ENCODE measurements at places on chromosomes 6 and 20.

DNA sequence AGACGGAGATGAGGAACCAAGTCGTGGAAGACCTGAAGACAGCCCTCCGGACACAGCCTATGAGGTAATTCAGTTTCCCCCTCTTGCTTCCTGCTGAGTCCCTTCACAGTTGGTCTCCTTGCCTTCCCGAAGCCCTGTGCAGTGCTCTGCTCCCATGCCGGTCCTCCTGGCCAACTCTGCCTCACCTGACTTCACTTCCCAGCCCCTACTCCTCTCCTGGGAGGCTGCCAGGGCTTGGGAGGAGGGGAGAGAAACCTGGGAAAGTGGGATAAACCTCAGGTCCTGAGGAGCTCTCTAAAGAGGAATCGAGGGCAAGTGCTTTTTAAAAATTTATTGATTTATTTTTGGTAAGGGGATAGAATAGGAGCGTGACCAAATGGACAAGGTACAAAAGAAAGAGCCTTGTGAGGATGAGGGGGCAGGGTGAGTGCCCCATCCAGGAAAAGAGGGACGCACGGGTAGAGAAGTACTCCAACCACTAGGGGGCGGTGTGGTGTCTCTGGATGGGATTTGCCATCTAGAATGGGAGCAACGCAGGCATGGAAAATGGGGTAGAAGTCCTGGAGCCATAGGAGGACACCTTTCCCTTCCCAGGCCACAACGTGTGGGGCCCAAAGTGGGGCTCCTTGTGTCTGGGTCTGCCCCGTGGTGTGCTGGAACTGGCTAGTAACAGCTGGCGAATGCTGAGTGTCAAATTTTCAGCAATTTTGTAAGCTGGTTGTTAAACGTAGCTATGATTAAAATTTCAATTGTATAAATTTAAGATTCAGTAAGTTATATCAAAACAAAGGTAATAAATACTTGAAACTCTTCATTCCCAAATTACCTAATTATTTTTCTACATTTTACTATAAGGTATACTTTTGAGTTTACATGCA is 69.0 kb downstream of the MOCS1 start:
- DNase-seq, result peak; percentile 47

- no peak for DNase-seq
These were observed 54.4 kb upstream of the COL10A1 start for GRCh38 chr6:116180375-116180774.

DNA sequence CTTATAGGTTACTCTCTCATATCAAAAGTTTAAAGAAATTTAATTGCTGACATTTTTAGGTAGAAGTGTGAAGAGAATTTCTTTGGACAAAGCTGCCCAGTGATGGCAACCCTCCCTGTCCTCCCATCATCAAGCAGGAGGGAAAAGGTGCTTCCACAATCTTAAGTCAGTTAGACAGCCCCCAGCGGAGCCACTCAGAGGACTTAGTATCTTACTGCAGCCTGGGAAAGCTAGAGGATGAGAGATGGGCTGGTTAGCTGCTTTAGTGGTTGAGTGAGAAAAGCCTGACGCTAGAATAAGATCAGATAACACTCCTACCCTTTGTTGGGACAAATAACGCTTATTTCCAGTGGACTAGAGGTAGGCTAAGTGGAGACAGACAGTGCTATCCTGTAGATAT is 227.1 kb downstream of the RFPL4B start:
- no peak for DNase-seq

- DNase-seq, result no peak
These were observed 1643.9 kb downstream of the HACE1 start for GRCh38 chr6:103215847-103216246.

DNA sequence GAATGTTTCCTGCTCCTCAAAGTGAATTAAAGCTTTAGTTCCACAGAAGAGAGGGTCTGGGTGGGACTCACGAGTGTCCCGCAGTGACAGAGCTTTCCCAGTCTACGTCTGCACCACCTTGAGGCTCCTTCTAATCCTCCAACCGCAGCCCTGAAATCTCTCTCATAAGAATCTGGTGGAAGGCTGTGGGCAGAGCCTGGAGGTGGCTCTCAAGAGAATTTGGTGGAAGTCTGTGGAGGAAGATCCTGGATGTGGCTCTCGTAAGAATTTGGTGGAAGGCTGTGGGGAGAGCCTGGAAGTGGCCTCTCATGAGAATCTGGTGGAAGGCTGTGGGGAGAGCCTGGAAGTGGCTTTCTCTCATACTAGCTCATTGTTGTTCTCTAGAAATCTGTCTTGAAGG is 13.8 kb upstream of the DUSP22 start:
- DNase-seq, result no peak

GRCh38 chr6:45687570-45687969 is 309.8 kb upstream of the SUPT3H start:
- DNase-seq, result no peak

GRCh38 chr6:74932232-74932888 is 273.5 kb downstream of the COL12A1 start:
- no peak for DNase-seq

DNA sequence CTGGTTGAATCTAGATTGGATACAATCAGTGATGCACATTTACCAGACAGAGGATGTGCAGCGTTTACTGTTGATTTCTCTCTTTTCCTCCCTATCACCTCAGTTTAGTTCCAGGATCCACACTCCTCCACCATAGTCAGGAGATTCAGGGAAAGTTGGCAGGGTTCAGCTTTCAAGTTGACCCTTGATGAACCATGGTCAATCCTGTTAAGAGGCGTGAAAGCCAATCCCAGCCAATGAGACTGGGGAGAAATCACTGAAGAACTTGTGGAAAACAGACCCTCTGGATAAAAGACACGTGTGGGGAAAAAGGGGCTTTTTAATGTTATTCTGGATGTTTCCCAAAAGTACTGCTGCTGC is 19.2 kb upstream of the SCP2D1 start:
- DNase-seq, result no peak

- no peak for DNase-seq
These were observed 129.0 kb upstream of the FOXQ1 start for GRCh38 chr6:1182722-1183521.

GRCh38 chr20:19832875-19833274 is 74.8 kb downstream of the RIN2 start:
- DNase-seq, result peak; percentile 30

- peak; percentile 45 for DNase-seq
These were observed 934 bp downstream of the KCNK5 start for GRCh38 chr6:39228111-39228971.

- no peak for DNase-seq
These were observed 29.0 kb downstream of the DAAM2 start for GRCh38 chr6:39821046-39821740.

- DNase-seq, result peak; percentile 83
These were observed 48.1 kb downstream of the CHMP4B start for GRCh38 chr20:33859157-33859695.

- no peak for DNase-seq
These were observed 28.7 kb downstream of the GNAS start for GRCh38 chr20:58880994-58881752.

- no peak for DNase-seq
These were observed 391.8 kb upstream of the MMS22L start for GRCh38 chr6:97674802-97675201.

DNA sequence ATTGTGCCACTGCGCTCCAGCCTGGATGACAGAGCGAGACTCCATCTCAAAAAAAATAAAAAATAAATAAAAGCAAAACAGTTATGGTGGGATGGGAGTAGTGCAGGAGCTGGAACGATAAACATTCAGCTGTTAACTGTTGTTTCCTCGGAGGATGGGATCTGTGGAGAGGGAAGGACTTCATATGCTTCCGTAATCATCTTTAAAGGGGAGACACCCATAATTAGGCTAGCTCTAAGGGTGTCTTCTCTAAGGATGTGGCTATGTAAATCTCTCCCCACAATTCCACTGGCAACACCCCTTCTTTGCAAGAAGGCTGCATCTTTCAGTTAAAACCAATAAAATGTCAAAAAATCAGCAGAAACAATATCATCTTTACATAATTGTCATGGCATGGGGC is 42.6 kb upstream of the MTHFD1L start:
- DNase-seq, result no peak

DNA sequence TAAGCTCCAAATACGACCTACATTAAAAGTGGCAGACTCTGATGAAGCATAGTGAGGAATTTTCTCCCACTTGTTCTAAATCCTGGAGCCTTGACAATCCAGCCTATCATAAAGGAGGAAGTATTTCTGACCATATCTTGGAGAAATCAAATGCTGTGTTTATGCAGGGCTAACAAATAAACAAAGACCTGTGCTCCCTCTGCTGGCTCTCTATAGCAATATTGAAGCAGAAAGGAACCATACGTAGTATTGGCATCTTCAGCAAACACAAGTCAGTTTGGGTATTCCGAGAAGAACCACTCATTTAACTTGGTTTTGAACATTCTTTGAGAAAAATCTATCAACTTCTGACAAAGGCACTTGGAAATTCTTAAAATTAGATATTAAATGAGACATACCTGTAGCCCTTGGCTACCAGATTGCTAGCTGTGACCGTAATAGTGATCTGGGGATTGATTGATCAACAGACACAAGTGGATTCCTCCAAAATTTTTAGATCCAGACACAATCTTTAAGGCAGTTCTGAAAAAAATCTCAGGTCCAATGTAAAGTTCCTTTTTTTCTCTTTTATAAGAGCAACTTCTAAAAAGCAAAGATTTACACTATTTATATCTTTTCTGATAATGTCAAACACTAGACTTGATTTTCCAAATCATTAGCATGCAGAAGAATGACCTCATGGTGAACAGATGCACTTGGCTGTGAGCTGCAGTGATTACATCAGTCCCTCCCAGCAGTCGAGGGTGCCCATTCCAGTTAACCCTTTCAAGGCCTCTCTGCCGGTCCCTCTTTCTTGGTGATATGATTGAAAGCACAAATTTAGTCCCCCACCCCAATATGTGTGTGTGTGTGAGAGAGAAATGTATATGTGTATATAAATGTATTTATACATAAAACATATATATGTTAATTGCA is 40.2 kb downstream of the INSM1 start:
- no peak for DNase-seq

DNA sequence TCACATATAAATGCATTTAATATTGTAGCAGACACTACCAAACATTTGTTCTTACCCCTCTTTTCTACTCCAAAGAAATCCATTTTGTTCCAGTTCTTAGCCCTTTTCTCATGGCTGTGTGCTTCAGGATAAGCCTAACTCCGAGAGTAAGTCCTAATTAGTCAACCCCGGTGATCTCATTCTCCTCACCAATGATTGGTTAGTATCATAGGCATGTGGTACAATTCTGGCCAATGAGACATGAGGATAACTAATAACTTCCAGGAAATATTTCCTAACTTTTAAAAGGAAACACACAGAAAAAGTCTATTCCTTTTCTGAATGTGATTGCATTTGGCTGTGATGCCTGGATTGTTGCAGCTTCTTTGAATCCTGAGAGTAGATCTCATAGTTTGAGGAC is 116.0 kb downstream of the GPR63 start:
- no peak for DNase-seq

DNA sequence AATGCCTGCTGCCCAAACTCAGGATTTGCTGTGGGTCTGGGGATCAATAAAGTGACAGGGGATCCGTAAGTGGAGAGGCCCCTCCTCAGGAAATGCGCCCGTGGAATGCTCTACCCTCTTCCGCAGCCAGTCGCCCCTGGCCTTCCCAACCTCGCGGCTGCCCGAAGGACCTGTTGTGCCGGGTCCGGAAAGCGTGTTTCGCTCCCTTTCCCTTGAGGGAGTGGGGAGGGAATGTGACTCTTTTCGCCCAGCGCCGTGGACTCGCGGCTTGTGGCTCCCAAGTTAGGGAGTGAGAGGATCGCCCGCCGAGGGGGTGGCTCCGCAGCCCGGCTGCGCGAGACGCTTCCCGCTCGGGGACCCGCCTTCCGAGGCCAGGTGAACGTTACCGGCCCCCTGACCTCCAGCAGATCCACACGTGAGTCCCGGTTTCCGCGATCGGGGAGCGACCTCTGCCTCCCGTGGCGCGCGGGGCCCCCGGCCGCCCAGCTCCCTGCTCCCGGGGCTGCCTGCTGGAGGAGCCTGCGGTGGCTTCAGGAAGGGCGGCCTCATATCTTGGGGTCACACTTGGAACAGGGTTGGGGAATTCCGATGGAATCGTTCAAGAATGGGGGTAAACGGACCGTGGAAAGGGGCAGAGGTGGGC is 666 bp downstream of the TPD52L1 start:
- DNase-seq, result no peak

GRCh38 chr20:37895166-37895565 is 7.8 kb upstream of the VSTM2L start:
- DNase-seq, result no peak

GRCh38 chr6:148516617-148517016 is 174.0 kb downstream of the SASH1 start:
- no peak for DNase-seq

- no peak for DNase-seq
These were observed 2.3 kb downstream of the LINC00237 start for GRCh38 chr20:21103582-21104465.

DNA sequence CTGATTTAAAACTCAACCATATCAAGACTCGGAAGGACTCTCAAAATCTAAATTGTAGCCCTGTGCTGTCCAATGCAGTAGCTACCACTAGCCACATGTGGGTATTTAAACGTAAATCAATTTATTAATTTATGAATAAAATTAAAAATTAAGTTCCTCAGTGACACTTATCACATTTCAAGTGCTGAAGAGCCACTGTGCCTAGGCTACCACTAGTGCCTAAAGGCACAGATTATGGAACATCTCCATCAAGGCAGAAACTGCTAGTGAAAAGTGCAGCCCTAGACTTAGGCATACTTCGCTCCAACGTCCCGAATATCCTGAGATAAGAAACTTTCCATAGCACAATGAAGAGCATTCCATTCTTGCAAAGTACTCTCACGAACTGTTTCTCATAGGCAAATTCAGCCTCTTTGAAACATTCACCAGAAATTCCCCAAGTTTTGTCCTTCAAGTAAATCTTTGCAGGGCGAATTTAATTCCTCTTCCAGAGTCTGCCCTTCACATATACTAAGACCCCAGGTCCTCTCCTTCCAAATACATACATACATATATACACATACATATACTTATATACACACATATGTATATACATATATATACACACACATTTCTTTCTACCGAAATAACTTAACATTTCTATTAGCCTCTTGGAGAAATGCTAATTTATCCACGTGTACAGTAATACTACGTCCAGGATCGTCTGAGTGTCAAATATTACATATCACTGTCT is 1.3 kb downstream of the SUPT3H start:
- no peak for DNase-seq

DNA sequence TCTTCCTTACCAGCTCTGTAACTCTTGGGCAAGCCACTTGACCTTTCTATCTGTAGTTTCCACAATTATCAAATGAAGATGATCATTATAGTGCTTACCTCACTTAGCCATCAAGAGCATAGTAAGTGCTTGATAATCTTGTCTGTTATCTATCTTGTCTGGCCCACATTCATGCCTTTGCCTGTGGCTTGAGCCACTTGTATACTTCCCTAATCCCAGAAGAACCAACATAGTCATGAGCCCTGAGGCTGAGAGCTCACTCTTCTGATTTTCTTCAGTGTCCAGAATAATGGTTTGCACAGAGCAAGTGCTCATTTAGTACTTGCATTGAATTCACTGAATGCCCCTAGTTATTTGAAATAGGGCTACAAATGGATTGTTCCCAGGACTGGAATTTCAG is 108.2 kb downstream of the SASH1 start:
- DNase-seq, result no peak

GRCh38 chr6:63672582-63673129 is 37.1 kb downstream of the PHF3 start:
- no peak for DNase-seq

GRCh38 chr6:46490425-46491200 is 636 bp downstream of the RCAN2 start:
- peak; percentile 3 for DNase-seq

GRCh38 chr6:74091136-74091793 is 395.3 kb downstream of the CD109 start:
- DNase-seq, result peak; percentile 41

GRCh38 chr20:59845472-59845871 is 88.0 kb downstream of the SYCP2 start:
- no peak for DNase-seq
